ENCODE measurements at places on chromosomes 4 and X. TPM values are rescaled to one million over a fixed set of nuclear protein-coding genes. Genes with fewer than 3 reads are reported as not detected.

DNA sequence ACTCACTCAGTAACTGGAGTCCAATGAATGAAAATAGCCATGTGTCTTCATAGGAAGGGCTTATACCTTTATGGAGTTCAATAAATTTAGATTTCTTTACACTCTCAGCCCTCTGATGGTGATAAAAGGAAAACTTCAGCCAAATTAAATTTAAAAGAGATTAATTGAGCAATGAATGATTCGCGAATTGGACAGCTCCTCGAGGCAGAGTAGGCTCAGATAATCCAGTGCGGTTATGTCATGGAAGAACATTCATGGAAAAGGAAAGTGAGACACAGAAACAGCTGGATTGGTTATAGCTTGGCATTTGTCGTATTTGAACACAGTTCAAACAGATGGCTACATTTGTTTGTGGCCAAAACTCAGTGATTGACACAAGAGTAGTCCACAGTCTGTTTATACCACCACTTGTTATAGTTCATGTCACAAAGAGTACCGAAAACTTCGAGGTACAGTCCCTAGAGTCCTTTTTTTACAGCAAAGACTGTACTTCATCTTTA lies 54.6 kb upstream of the TACR3 start:
- DNase-seq, result no peak

GRCh38 chr4:16858275-16858752 lies 40.1 kb downstream of the LDB2 start:
- DNase-seq, result no peak

GRCh38 chrX:136529795-136530194 lies 2.2 kb upstream of the VGLL1 start:
- no peak for DNase-seq

GRCh38 chr4:9877123-9877522 lies 95.7 kb downstream of the DRD5 start:
- DNase-seq, result no peak

- no peak for DNase-seq
Measured at GRCh38 chr4:1623400-1623799, 60.7 kb downstream of the FAM53A start.

- DNase-seq, result no peak
Measured at GRCh38 chr4:176601124-176601523, 191.6 kb downstream of the VEGFC start.

DNA sequence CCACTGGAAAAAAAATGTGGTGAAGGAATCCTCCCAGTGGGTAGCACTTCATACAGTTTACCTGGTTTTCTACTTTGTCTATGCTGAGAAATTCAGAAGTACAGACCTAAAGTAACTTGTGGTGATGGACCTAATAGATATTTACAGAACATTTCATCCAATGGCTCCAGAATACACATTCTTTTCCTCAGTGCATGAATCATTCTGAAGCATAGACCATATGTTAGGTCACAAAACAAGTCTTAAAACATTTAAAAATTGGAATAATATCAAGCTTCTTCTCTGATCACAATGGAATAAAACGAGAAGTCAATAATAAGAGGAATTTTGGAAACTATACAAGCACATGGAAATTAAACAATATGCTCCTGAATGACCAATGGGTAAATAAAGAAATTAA lies 450.1 kb upstream of the INTU start:
- no peak for DNase-seq

- DNase-seq, result no peak
Measured at GRCh38 chr4:183272384-183272783, 47.7 kb downstream of the CLDN22 start.

- DNase-seq, result no peak
Measured at GRCh38 chrX:57822818-57823217, 87.4 kb downstream of the ZXDA start.

- DNase-seq, result no peak
Measured at GRCh38 chrX:14598330-14598729, 69.0 kb downstream of the GLRA2 start.

- DNase-seq, result no peak
Measured at GRCh38 chr4:23278845-23279244, 586.1 kb downstream of the GBA3 start.

- DNase-seq, result no peak
Measured at GRCh38 chr4:15018361-15018760, 16.1 kb downstream of the CPEB2 start.

- no peak for DNase-seq
Measured at GRCh38 chr4:24973404-24973746, 57.4 kb downstream of the LGI2 start.

- no peak for DNase-seq
Measured at GRCh38 chr4:41643331-41643730, 105.2 kb downstream of the PHOX2B start.

DNA sequence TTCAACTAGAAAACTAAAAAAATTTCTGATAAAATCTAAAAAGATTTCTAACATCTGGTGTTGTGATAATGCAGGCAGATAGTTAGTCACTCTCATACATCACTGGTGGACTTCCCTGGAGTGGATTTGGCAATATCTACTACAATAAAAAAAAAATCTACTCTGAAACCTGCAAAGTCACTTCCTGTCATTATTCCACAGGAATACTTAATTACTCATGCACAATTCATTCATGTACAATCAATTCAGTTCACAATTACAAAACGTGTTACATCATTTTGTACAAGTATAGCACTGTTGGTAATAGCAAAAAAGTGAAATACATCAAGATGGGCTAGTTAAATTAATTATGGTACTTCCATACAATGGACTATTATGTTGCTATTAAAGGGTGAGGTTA lies 16.5 kb upstream of the RHOH start:
- DNase-seq, result no peak

The ZAR1 gene
- total RNA-seq, result not detected

The NEIL3 gene
- not detected for total RNA-seq

The CPLX1 gene
- total RNA-seq, result 0.86 TPM

The MAGEB10 gene
- total RNA-seq, result not detected

The NXF2 gene
- not detected for total RNA-seq

The KLB gene
- 17.6 TPM for total RNA-seq

The PRR32 gene
- not detected for total RNA-seq

The KLHL13 gene
- total RNA-seq, result 1.4 TPM

The ANXA10 gene
- total RNA-seq, result 46.1 TPM

The SMARCA1 gene
- total RNA-seq, result 33.5 TPM

The TMSB15C gene
- not detected for total RNA-seq
